Neural cell (in vitro differentiated cells): ENCODE measurements at places on chromosomes 3 and 15. TPM values are rescaled to one million over a fixed set of nuclear protein-coding genes. Genes with fewer than 3 reads are reported as not detected.

The SEMA5B gene
- 3.8 and 7.0 TPM in 2 replicates for polyA plus RNA-seq

The PKM gene
- 361 and 383 TPM in 2 replicates for polyA plus RNA-seq

The RARB gene
- 10.3 and 13.2 TPM in 2 replicates for polyA plus RNA-seq

The SPSB4 gene
- polyA plus RNA-seq, result 6.1 and 7.7 TPM in 2 replicates

The COL8A1 gene
- 0.04 and 0.92 TPM in 2 replicates for polyA plus RNA-seq

The IQSEC1 gene
- polyA plus RNA-seq, result 6.0 and 11.2 TPM in 2 replicates
